ENCODE measurements at places on chromosomes 16 and 17. TPM values are rescaled to one million over a fixed set of nuclear protein-coding genes. Genes with fewer than 3 reads are reported as not detected.

KIF18B gene
- 1.7 TPM for total RNA-seq

DNAH9 gene
- not detected for total RNA-seq

ADAMTS18 gene
- under 0.01 TPM for total RNA-seq

CES5A gene
- total RNA-seq = not detected

CDIPT gene
- total RNA-seq = 59.4 TPM

USP43 gene
- 0.12 TPM for total RNA-seq

TMEM106A gene
- total RNA-seq = 3.5 TPM

KRTAP1-5 gene
- total RNA-seq = 54.1 TPM

SLFN12L gene
- total RNA-seq = 0.11 TPM

SOX15 gene
- 0.12 TPM for total RNA-seq

CTRB2 gene
- total RNA-seq = not detected
